NCI-H1436 treated with DMSO at 0.1 percent for 48 hours (cell line): ENCODE measurements at places on chromosomes 12 and 14.

DNA sequence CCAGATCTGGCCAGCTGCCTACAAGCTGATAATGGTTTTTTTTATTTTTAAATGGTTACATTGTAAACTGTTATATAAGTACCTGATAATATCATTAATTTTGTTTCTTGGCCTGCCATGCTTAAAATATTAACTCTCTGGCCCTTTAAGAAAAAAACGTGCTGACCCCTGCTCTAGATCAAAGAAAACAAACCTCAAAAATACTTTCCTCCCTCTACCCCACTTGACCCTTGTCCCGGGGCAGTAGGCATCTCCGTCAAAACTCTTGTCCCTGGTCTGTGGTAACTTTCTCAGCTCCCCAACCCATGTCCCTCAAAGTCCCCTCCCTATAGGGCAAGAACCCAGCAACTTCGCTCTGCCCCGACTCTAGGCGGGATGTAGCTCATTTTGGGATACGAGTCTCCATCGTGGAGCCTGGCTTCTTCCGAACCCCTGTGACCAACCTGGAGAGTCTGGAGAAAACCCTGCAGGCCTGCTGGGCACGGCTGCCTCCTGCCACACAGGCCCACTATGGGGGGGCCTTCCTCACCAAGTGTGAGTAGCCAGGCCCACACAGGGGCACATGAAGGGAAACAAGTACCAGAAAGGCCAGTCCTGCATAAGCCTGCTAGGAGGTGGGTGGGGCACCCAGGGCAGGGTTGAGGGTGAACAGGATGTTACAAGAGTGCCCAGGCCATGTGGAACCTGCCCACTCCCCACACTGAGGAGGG lies 3.5 kb downstream of the RDH5 start:
- DNase-seq = no peak

GRCh38 chr12:1073652-1074051 lies 82.6 kb downstream of the ERC1 start:
- DNase-seq = no peak

DNA sequence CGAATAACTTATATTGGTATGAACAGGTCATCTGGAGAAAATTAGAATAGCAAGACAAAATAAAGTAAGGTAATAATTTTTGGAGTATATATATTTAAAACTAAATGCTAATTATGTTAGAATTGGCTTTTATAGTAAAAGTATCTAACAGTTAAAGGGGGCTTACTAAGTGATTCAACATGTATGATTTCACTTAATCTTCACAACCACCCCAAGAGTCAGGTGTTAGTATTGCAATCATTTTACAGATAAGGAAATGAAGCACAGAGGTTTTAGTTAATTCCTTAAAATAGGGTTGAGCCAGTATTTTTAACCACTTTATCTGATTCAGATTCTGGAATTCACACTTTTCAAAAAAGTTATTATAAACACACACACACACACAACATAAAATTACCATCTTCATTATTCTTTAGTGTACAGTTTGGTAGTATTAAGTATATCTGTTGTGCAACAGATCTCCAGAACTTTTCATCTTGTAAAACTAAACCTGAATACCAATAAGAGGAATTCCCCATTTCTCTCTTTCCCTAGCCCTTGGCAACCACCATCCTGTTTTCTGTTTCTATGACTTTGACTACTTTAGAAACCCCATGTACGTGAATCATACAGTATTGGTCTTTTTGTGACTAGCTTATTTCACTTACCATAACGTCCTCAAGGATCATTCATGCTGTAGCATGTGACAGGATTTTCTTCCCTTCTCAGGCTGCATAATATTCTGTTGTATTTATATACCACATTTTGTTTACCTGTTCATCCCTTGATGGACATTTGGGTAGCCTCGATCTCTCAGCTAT lies 12.5 kb downstream of the A2M start:
- DNase-seq = no peak

GRCh38 chr14:100219126-100219785 lies 19.7 kb upstream of the YY1 start:
- no peak for DNase-seq

- no peak for DNase-seq
Measured at GRCh38 chr14:25049568-25050268, at the start of gene STXBP6. Gene STXBP6, minus strand, starts transcription at chr14:25050147. Its CDS starts 75,329 bp downstream, at chr14:24974818.

DNA sequence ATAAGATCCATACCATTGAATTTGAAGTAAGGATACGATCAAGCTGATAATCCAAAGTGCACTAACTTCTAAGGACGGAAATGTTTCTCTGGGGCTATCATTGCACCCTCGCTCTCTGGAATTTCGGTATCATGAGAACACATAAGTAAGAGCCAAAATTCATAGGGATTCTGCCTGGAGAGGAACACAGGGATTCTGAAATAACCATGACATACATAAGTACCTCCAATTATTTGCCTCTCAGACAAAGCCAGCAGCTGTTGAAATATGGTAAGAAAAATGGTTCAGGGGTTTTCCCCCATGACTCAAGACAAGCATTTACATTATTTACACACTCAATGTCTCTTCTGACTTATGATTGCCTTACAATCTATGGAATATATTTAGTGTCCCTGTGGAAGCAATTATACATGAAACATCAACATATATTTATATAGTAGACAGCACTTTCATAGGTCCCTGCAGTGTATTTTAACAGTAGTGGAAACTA lies 1123.6 kb upstream of the SEL1L start:
- DNase-seq = no peak

- DNase-seq = no peak
Measured at GRCh38 chr12:58919231-58920101, 838 bp downstream of the LRIG3 start.
